ENCODE measurements at places on chromosomes 7 and 10. TPM values are rescaled to one million over a fixed set of nuclear protein-coding genes. Genes with fewer than 3 reads are reported as not detected.

- no peak for DNase-seq
Measured at GRCh38 chr10:81502677-81503359, 372.2 kb upstream of the NRG3 start.

- no peak for DNase-seq
Measured at GRCh38 chr10:62264702-62265436, 3.8 kb downstream of the RTKN2 start.

GRCh38 chr7:70700055-70700940 lies 431.6 kb upstream of the GALNT17 start:
- no peak for DNase-seq

GRCh38 chr7:155277385-155277994 lies 20.2 kb upstream of the INSIG1 start:
- DNase-seq, result no peak

- DNase-seq, result no peak
Measured at GRCh38 chr7:6430271-6430940, 17.3 kb downstream of the DAGLB start.

DNA sequence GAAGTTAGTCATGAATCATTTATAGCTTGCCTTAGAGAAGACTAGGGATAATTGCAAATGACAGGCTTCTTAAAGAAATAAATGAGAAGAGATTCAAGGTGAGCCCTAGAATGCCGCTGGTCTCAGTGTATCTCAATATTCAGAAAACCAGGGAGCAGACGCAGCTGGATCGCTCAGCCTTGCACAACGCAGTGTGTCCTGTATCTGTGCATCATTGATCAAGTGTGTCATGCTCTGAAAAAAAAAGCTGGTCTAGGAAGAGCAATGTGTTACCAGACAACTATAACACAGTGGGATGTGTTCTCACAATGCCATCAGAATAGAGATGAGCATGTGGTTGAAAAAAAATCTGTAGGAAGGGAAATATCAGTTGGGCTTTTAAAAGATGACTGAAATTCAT lies 230.1 kb downstream of the CALN1 start:
- no peak for DNase-seq

The SLIT1 gene
- 0.24 TPM for total RNA-seq

- DNase-seq, result no peak
Measured at GRCh38 chr10:70651661-70652060, 20.6 kb upstream of the ADAMTS14 start.

GRCh38 chr7:125681508-125681907 lies 751.9 kb upstream of the POT1 start:
- DNase-seq, result no peak

- DNase-seq, result no peak
Measured at GRCh38 chr7:30321089-30321881, 36.9 kb downstream of the ZNRF2 start.

The BLNK gene
- 24.0 TPM for total RNA-seq

DNA sequence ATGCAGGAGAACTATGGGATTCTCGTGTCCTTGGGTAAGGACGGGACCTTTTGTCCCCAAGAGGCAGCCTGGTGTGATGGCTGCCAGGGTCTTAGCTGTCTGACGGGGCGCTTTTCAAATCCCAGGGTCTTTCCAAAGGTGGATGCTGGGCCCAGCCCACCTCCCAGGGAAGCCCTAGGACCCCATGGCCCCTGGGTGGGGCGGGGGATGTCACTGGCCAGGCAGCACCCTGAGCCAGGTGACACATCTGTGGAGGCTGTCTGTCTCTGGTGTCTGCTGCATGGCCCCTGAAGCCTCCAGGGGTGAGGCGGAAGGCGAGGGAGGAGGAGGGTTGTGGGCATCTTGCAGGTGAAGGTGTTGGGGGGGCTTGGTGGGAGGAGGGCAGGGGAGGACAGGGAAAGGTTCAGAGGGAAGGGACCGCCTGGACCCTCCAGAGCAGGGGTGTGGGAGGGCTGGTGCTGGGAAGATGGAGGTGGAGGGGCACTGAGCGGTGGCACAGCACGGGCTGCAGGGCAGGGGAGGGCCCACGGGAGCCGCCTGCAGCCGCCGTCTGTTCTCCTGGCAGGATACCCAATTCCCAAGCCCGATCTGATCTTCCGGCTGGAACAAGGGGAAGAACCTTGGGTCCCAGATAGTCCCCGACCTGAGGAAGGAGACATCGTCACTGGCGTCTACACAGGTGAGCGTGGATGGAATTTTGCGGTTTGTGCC lies 7.0 kb downstream of the ZNF316 start:
- DNase-seq, result no peak

GRCh38 chr10:110939419-110939818 lies 20.0 kb downstream of the SHOC2 start:
- DNase-seq, result no peak

The ADRA2A gene
- total RNA-seq, result 14.3 TPM

GRCh38 chr10:92240289-92241157 lies 50.4 kb downstream of the CPEB3 start:
- peak; percentile 86 for DNase-seq

The C10orf71 gene
- not detected for total RNA-seq

GRCh38 chr7:44985900-44986217 lies 7.0 kb upstream of the MYO1G start:
- no peak for DNase-seq

DNA sequence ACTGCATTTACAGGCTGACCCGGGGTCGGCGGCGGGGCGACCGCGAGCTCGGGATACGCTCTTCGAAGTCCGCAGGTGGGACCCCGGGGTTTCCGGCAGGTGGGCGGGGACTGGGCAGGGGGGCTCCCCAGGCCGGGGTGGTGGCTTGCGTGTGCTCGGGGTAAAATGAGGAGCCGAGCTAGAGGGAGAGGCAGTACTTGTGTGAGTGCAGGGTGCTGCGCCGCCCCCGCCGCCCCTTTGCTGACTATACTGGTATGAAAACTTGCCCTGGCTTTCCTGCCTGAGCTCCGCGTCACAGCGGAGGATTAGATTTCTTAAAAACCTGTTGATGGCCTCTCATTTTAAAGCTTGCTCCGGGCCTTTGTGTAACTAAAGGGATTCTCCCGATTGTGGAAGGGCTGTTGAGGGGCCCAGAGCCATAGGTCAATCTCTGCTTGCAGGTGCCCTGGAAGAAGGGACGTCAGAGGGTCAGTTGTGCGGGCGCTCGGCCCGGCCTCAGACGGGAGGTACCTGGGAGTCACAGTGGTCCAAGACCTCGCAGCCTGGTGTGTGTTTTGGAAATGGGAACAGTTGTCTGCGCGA lies 488 bp downstream of the ARMC10 start:
- DNase-seq, result peak; percentile 52

DNA sequence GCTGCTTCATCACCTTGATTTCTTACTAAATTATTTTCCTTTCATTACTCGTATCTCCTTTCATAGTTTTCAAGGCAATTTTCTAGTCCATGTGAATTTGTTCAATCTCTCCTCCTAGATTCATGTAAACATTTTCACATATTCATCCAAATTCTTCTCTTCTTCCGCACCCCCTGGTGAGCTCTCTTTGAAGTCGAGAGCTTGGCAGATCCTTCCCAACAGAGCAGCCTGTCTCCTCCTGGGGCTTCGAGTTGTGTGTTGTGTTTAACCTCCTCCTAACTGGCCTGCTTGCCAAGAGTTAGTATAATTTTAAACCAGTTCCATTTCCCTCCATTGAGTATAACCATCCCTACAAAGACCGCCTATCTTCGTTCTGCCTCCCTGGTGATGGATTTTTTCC lies 272.4 kb upstream of the CELF2 start:
- DNase-seq, result no peak

DNA sequence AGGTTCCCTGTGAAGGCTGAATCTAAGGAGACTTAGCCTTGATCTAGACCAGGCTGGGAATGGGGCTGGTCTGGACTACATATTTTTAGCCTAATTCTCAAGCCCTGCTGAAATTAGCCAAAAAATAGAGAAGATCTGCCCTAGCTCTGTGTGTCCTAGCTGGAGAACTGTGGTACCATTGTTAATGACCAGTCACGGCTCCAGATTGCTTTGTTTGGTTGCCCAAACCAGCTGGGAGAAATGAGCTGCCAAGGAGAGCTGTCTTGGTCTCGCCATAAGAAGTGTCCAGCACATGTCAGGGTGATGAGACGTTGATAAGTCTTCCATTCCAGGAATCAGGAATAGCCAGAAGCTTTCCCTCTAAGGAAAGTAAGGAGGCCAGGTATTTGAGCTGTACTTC lies 20.7 kb downstream of the GBX1 start:
- DNase-seq, result no peak

The TRIM74 gene
- 0.32 TPM for total RNA-seq

DNA sequence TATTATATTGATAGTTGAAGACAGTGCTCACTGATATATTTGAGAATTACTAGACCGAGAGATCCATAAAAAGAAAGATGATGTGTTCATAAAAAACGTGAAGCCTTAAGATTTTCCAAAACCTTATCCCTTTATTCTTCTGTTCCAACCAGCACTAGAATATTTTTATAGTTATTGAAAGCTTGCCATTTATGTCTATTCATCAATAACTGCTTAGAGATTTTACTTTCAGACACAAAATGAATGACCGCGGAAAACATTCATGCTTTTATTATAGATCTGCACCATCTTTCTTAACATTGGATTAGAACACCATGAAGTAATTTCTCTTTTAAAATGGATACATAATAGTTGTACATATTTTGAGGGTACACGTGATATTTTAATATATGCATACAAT lies 77.6 kb downstream of the FBXL13 start:
- no peak for DNase-seq

The MMRN2 gene
- total RNA-seq, result 7.4 TPM

The NEUROG3 gene
- total RNA-seq, result 4.0 TPM

The ABCC2 gene
- 0.45 TPM for total RNA-seq

The BAIAP2L1 gene
- total RNA-seq, result 66.2 TPM

DNA sequence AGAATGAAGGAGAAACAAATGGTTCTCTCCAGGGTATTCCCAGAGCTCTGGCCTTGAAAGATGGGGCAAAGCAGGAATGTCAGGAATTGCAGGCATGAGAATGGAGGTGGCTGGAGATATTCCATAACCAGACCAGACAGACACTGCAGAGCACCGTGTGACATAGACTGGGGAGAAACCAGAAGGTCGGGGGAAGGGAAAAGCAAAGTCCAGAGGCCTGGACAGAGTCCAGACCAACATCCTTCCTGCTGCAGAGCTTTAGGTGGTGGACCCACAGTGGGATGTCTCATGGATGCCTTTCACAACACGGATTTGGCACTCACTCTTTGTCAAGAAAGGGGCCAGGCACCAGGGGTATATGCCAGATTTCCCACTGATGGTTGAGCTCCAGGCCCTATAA lies 177.2 kb upstream of the INHBA start:
- DNase-seq, result no peak

The PKD2L1 gene
- total RNA-seq, result 0.50 TPM

DNA sequence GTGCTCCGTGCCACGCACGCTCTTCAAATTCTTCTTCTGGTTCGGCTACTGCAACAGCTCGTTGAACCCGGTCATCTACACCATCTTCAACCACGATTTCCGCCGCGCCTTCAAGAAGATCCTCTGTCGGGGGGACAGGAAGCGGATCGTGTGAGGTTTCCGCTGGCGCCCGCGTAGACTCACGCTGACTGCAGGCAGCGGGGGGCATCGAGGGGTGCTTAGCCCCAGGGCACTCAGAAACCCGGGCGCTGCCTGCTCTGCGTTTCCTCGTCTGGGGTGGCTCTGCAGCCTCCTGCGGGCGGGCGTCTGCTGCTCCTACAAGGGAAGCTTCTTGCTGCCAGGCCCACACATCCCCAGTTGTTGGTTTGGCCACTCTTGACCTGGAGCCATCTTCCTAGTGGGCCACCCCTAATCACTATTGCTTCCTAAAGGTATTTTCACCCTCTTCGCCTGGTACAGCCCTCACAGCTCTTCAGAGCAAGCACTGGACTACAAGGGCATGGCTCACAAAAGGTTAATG lies 2.5 kb downstream of the ADRA2A start:
- no peak for DNase-seq

DNA sequence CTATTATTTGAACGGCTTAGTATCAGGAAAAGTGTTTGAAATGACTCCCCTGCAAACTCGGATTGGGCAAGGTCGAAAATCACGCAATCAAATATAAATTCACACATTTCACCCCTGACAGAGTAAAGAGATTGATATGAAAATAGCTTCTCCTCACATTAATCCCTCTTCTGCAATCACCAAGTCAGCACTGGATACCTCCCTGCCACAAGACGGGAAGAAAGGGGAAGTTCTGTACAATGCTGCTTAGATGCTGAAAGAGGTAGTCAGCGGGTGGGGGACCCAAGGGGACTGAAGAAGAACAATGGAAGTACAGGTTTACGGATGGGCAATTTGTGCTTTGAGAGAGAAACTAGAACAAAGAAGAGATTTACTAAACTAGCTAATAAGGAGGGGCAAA lies 72.0 kb upstream of the ANK3 start:
- DNase-seq, result no peak

DNA sequence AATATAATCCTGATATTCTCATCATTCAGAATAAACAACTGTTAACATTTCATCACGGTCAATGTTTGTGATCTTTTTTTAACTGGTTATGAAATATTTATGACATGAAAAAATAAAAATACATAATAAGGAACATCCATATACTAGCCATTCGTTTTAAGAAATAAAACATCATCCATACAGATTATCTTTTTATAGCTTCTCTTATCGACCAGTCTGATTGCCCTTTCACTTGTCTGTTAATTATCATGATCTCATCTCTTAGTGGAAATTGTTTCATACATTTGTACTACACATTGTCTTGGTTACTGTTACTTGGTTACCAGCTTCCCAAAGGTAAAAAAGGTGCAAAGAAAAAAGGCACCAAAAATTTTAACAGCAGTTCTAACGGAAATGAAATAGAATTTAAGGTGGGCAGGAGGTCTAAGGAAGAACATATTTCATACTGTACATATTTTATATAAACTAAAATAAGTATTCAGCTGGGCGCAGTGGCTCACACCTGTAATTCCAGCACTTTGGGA lies 8.4 kb downstream of the ARHGAP21 start:
- no peak for DNase-seq

The IFIT1B gene
- not detected for total RNA-seq

The RAMP3 gene
- 8.5 TPM for total RNA-seq

GRCh38 chr10:74977072-74977471 lies 134.4 kb upstream of the SAMD8 start:
- no peak for DNase-seq

The ANKRD61 gene
- not detected for total RNA-seq

The DNAJC9 gene
- 34.8 TPM for total RNA-seq

The FOXP2 gene
- 5.3 TPM for total RNA-seq

The CALHM3 gene
- not detected for total RNA-seq

DNA sequence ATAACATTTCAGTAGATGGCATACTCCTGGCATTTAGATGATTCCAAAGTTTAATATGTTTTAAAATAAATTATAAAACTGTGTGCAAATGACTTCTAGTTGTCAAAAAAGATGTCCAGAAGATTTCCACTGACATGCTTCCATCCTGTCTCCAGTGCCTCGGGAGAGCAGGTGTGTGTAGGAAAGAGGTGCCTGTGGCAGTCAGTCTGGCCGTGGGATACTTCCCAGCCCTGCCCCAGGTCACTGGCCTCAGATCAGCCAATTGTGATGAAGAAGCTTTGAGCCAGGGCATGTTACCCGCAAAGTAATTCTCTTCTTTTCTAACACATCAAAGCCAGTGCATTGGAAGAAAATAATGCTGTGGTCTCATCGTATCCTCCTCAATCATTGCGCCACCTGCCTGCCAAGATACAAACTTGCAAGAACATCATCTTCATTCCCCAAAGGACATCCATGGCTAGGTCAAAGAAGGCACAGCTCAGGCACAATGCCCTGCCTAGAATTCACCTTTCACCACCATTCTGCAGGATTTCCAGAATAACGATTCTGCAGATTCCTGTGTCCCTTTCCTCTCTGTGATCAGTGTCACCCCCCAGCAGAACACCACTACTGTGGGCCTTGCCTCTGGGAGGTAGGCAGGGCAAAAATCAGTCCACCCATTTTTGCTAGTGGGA lies 6.3 kb upstream of the KCNMA1 start:
- DNase-seq, result peak; percentile 32
